ENCODE measurements at places on chromosomes 7 and 10.

GRCh38 chr7:25260862-25261494 is 32.7 kb upstream of the NPVF start:
- peaks cover 16% of the 10 kb centered on the region for H3K4me1 ChIP-seq
- no peak overlapping the region for H3K27ac ChIP-seq
- peak overlapping the region; percentile 0 for H3K4me3 ChIP-seq
- peaks cover 2% of the 10 kb centered on the region for H3K27me3 ChIP-seq
- H3K36me3 ChIP-seq: no peaks in the 10 kb centered on the region

DNA sequence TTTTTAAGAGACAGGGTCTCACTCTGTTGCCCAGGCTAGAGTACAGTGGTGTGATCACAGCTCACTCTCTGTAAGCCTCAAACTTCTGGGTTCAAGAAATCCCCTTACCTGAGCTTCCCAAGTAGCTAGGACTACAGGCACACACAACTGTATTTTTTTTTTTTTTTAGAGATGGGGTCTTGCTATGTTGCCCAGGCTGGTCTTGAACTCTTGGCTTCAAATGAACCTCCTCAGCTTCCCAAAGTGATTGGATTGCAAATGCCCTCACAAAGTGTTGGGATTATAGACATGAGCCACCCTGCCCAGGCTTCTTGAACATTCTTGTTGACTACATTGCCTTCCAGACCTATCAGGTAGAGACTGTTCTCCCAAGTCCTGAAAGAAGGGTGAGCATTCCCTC is 72.6 kb downstream of the WNT2 start:
- H3K4me1 ChIP-seq: no peaks in the 10 kb centered on the region
- H3K27me3 ChIP-seq: no peaks in the 10 kb centered on the region
- DNase-seq: no peak
- H3K4me3 ChIP-seq: no peak overlapping the region

DNA sequence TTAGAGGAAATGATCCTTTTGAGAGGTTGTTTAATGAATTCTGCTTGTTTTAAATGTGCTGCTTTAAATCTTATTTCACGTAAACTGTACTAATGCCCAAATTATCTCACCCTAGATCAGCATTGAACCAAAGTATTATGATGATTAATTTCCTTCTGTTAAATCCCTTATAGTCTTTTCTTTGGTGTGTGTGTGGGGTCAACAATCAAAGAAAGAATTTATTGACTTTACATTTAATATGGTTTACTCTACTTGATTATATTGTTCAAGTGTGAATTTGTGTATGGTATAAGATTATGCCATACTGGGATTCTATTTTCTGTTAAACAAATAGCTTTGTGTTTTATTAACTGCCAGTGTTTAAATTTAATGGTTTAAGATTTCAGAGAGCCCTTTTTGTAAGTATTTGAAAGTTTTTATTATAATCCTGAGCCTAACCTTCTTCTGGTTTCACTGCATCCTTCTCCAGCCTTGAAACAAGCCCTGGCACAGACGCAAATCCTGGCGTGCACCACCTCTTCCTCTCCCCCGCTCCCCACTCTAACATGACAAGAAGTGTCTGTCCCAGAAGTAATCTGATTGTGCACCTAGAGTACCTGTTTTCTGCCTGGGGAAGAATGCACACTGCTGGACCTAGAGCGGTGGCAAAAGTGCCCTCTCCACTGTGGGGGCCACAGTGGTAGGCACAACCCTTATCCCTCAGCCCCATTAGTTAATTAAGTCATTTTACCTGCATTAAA is 70.6 kb downstream of the KAT6B start:
- peak overlapping the region; percentile 5 for H3K4me3 ChIP-seq
- no peaks in the 10 kb centered on the region for H3K27me3 ChIP-seq
- H3K36me3 ChIP-seq: no peaks in the 10 kb centered on the region
- no peak for DNase-seq

GRCh38 chr10:51074238-51075028 is at the start of gene PRKG1:
Gene PRKG1, plus strand, starts transcription at chr10:51074487.
- no peaks in the 10 kb centered on the region for H3K36me3 ChIP-seq
- DNase-seq: no peak
- H3K27me3 ChIP-seq: peaks cover 6% of the 10 kb centered on the region
- H3K4me3 ChIP-seq: peak within 1 kb of the TSS; percentile 6
- no peak within 1 kb of the TSS for H3K27ac ChIP-seq

DNA sequence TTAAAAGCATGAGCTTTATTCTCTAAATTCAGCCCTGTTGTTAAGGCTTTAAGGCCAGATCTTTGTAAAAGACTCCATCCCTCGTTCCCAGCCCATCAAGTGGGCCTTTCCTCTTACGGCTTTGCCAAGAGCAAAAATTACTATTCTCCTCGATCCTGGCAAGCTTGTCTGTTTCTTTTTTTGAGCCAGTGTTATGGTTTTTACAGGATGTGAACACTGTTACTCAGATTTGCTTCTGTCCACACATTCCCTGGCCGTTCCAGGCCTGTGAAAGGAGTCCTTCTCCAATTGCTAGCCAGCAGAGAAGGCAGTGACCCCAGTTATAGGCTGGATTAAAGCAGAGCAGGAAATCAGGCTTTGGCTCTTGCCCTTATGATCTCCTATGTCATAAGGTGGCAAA is 47.0 kb upstream of the EPC1 start:
- no peaks in the 10 kb centered on the region for H3K36me3 ChIP-seq
- no peaks in the 10 kb centered on the region for H3K27me3 ChIP-seq
- H3K4me3 ChIP-seq: no peak overlapping the region
- H3K4me1 ChIP-seq: no peaks in the 10 kb centered on the region

GRCh38 chr7:81430150-81430549 is 339.7 kb downstream of the HGF start:
- H3K36me3 ChIP-seq: no peaks in the 10 kb centered on the region
- no peak for DNase-seq
- no peak overlapping the region for H3K27ac ChIP-seq
- no peaks in the 10 kb centered on the region for H3K4me1 ChIP-seq
- H3K27me3 ChIP-seq: no peaks in the 10 kb centered on the region

- no peaks in the 10 kb centered on the region for H3K4me1 ChIP-seq
- no peaks in the 10 kb centered on the region for H3K36me3 ChIP-seq
- no peaks in the 10 kb centered on the region for H3K27me3 ChIP-seq
- no peak overlapping the region for H3K4me3 ChIP-seq
- DNase-seq: no peak
Measured at GRCh38 chr7:97844036-97844435, 28.2 kb downstream of the ASNS start.

GRCh38 chr10:75396631-75397495 is 4.7 kb downstream of the ZNF503 start:
- no peak overlapping the region for H3K27ac ChIP-seq
- no peaks in the 10 kb centered on the region for H3K36me3 ChIP-seq
- peaks cover 9% of the 10 kb centered on the region for H3K4me1 ChIP-seq

Data from T-cell (primary cell).